ENCODE measurements at places on chromosomes 4 and X.

GRCh38 chr4:128298852-128299251 lies 11.2 kb upstream of the PGRMC2 start:
- no peak for DNase-seq

- no peak for DNase-seq
Observed at GRCh38 chr4:17358241-17358640, 153.6 kb downstream of the QDPR start.

- no peak for DNase-seq
Observed at GRCh38 chr4:56040842-56041241, 92.1 kb downstream of the CEP135 start.

- DNase-seq = no peak
Observed at GRCh38 chr4:110025718-110026117, 113.0 kb downstream of the EGF start.

DNA sequence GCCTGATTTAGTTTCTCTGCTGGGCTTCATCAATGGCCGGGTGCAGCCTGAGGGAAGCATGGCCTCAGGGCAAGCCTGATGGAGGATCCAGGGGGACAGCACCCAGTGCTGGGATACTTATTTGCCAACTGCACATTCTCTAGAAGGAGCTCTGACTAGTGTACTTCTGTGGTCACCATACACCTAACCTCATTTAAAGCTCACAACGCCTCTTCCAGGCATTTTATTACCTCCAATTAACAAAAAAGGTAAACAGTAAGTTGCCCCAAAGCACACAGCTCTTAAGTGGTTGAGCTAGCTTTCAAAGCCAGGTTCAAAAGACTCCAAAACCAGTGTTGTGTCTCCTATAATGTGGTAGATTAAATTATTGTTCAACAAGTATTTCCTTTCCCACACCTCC lies 26.8 kb upstream of the ATXN3L start:
- DNase-seq = no peak

DNA sequence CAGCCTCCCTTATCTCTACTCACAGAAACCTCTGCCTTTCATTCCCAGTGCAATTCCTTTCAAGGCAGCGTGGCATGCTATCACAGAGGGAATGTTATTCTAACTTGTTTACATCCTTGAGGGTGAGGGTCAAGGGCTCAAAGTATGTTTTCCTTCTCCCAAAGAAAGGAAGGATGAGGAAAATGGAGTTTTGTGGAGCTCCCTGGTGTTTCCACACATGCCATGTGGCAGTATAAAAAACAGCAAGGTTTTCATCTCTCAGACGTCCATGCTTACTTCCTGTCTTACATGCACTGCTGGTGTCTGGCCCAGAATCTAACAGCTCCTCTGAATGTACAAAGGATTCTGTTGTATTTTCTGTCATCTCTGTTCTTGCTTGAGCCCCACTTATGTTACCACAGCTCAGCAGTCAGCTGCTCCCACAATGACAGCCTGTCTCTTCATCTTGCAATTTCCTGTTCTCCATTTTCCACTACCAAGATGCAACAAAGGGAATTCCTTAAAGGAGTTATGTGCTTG lies 128.0 kb downstream of the SNCA start:
- DNase-seq = no peak

DNA sequence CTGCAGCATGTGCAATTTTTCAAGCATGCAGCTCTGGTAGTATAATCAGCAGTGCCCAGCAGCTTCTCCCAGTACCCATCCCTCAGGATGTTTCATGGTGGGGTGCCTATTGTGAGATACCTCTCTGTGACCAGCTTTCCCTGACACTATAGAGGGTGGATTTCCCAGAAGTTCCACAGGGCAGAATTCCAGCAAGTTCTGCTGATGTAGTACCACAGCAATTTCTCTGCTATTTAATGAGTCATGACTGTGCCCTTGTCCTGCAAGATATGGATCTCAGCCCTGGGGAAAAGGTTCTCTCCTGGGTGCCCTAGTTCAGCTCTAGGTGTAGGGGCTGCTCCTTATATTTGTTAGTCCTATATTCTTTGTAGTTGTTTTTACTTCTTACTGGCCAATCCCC lies 174.8 kb downstream of the ENOX2 start:
- DNase-seq = no peak

DNA sequence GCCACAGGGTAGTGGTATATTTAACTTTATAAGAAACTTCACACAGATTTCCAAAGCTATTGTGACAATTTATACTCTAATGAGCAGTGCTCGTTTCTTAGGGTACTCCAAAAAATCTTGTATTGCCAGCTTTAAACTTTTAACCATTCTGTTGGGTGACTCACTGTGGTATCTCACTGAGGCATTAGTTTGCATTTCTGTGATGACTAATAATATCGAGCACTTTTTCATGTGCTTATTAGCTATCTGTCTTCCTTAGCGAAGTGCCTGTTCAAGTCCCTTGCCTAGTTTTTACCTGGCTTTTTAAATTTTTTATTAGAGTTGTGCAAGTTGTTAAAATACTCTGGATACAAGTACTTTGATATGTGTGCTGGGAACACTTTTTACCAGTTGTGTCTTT lies 5.5 kb downstream of the PNMA3 start:
- no peak for DNase-seq

DNA sequence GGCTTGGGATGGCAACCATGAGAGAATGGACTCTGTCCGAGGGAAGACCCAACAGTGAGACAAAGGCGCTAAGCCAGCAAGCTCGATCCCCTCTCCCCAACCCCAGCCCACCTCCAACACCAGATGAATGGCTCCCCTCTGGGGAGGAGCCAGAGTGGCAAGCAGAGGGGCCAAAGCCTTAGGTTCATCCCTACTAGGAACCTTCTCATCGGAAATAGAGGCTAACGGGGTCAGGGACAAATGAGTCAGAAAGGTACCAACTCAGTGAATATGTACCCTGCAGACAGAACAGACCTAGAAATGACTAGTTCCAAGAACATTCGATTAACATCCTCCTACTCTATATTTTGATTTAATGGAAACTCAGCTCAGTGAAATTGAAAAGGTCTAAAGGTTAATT lies 73.9 kb downstream of the NSG1 start:
- peak; percentile 13 for DNase-seq

DNA sequence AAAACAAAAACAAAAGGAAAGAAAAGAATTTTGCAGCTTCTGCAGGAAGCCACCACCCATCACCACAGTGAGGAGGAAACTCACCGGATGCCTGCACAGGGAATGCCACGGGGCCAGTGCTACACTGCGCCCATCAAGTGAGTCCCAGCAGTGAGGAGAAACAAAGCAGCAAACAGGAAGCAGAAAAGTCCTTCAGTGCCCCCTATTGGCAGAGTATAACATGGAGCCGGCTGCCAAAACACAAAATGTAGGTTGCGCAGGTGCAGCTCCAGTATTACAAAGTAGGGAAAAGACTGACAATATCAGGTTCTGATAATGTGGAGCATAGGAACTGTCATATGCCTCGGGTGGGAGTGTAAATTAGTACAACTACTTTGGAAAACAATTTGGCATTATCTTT lies 23.3 kb upstream of the SCML2 start:
- no peak for DNase-seq

DNA sequence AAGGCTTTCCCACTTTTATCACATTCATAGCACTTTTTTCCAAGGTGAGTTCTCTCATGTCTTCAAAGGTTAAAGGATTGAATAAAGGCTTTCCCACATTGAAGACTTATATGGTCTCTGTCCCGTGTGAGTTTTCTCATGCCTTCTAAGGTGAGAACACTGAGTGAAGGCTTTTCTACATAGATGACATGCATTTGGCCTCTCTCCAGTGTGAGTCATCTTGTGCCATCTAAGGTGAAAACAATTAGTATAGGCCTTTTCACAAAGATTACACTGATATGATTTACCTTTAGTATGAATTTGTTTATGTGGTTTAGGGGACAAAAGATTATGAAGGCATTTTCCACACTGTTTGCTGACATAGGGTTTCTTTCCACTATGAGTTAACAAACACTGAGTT lies 21.2 kb downstream of the USP17L30 start:
- DNase-seq = no peak

- no peak for DNase-seq
Observed at GRCh38 chrX:47539860-47540259, 21.1 kb upstream of the ARAF start.

GRCh38 chr4:160193787-160194186 lies 1090.9 kb downstream of the RAPGEF2 start:
- DNase-seq = no peak

- DNase-seq = no peak
Observed at GRCh38 chr4:169272265-169272886, 1.6 kb upstream of the SH3RF1 start.

DNA sequence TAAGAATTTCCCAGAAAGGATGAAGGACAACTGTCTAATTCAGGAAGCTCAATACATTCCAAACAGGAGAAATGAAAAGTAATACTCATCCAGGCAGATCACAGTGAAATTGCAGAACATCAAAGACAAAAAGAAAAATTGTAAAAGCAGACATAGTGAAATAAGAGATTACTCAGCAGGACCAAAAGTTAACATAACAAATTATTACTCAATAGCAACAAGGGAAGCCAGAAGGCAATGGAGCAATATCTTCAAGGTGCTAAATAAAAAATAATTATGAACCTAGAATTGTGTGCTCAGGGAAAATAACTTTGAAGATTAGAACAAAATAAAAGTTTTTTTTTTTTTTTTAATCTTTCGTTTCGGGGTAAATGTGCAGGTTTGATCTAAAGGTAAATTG lies 30.5 kb upstream of the ENPP6 start:
- DNase-seq = no peak

GRCh38 chr4:83251447-83251830 lies 33.2 kb downstream of the COQ2 start:
- DNase-seq = no peak

- DNase-seq = no peak
Observed at GRCh38 chrX:17425136-17425535, 50.1 kb downstream of the NHS start.

GRCh38 chrX:67673741-67674274 lies 130.0 kb downstream of the AR start:
- DNase-seq = no peak

- DNase-seq = no peak
Observed at GRCh38 chr4:82998898-82999297, 11.7 kb downstream of the LIN54 start.

- DNase-seq = no peak
Observed at GRCh38 chr4:148834804-148835631, 392.8 kb upstream of the NR3C2 start.

DNA sequence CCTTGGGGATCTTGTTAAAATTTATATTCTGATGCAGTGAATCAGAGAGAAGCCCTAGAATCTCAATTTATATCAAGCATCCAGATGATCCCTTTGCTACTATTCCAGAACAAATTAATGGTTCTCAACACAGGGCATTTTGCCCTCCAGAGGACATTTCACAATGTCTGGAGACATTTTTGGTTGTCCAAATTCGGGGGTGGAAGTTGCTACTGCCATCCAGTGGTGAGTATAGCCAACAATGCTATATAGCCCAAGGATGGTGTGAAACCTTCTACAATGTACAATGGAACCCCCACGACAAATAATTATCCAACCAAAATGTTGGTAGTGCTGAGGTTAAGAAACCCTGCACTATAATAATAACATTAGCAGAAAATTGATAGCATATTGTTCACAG lies 2440.0 kb downstream of the PCDH7 start:
- DNase-seq = no peak

Measured in vagina (tissue), 2 donors.